ENCODE measurements at places on chromosomes 11 and 22. TPM values are rescaled to one million over a fixed set of nuclear protein-coding genes. Genes with fewer than 3 reads are reported as not detected.

DNA sequence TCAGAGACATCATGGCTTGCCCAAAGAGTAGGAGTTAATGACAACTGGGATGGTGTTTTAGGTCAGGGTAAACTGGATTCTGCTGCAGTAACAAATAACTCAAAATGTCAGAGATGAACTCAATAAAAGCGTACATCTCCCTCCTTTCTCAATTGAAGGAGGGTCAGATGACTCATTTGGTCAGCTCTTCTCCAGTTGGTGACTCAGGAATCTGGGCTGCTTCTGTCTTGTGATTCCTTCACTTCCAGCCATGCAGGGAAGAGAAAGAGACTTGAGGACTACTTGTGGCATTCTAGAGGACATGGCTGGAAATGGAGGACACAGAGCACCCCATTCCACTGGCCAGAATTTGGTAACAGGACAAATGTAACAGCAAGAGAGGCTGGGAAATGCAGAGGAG lies 3.2 kb upstream of the SYT13 start:
- peak; percentile 36 for DNase-seq

Gene PLEKHB1
- total RNA-seq, result 1.1 TPM

GRCh38 chr11:114115451-114115928 lies 56.0 kb downstream of the ZBTB16 start:
- DNase-seq, result no peak

GRCh38 chr11:36333468-36333867 lies 37.4 kb downstream of the PRR5L start:
- no peak for DNase-seq

DNA sequence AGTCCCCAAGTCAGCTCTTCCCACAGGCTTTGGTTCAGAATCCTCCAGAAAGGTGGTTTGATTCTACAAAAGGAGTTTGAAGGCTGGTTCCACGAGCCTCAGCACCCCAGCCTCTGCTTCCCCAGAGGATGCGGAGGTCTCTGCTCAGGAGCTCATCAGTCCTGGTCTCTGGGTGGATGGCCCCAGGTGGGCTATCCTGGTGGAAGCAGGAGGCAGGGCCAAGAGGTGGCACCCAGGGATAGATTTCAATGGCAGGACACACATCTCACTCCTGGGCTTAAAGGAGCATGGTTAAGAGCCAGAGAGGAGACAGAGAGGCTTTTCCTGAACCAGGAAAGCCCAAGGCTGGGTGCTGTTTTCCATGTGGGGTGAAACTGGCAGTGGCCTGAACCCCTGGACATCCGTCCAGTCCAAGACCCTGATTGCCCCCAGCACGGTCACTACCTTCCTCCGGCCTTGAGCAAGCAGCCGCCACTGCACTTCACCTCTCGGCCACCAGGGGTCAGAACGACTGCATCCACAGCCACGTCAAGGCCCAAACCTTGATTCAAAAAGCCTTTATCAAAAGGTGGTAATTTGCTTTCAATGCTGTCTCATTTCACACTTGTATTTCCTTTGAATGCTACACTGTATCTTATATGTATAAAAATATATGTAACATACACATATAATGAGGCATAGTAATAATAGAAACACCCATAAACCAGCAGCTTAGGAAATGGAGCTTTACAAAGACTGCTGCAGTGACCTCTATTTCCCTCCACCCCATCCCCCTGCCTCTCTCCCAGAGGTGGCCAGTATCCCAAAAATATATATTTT lies 19.3 kb upstream of the FXYD2 start:
- peak; percentile 77 for DNase-seq

Gene ARSA
- 30.3 TPM for total RNA-seq

- DNase-seq, result no peak
Measured at GRCh38 chr11:2540992-2541680, 96.3 kb downstream of the KCNQ1 start.

All from fibroblast of the aortic adventitia (primary cell).